Brain (organoid and tissue), 16 donors: ENCODE measurements at places on chromosomes 7 and 10. TPM values are rescaled to one million over a fixed set of nuclear protein-coding genes. Genes with fewer than 3 reads are reported as not detected.

GTF2IRD1 gene
- 33.6 TPM for polyA plus RNA-seq

CRHR2 gene
- polyA plus RNA-seq: 0.49 TPM

GJD4 gene
- polyA plus RNA-seq: not detected

CRPPA gene
- polyA plus RNA-seq: 0.64 TPM

TMEM139 gene
- polyA plus RNA-seq: 2.3 TPM

SPDYE2B gene
- not detected for polyA plus RNA-seq

COL17A1 gene
- 0.63 TPM for polyA plus RNA-seq

PTPN20 gene
- polyA plus RNA-seq: 0.17 TPM

AMZ1 gene
- polyA plus RNA-seq: 2.4 TPM

GPER1 gene
- 10.9 TPM for polyA plus RNA-seq

FAM237B gene
- polyA plus RNA-seq: not detected

ACTA2 gene
- 65.7 TPM for polyA plus RNA-seq

PRR15 gene
- 0.19 TPM for polyA plus RNA-seq

ATRNL1 gene
- 3.9 TPM for polyA plus RNA-seq

GIMAP7 gene
- 2.2 TPM for polyA plus RNA-seq

FKBP14 gene
- 1.5 TPM for polyA plus RNA-seq

ZNF488 gene
- 22.1 TPM for polyA plus RNA-seq

FAM25A gene
- not detected for polyA plus RNA-seq

WEE2 gene
- polyA plus RNA-seq: not detected

PDZD7 gene
- polyA plus RNA-seq: 8.2 TPM

EDRF1 gene
- polyA plus RNA-seq: 8.7 TPM

UPK3BL2 gene
- polyA plus RNA-seq: 1.7 TPM

MGMT gene
- 7.7 TPM for polyA plus RNA-seq

LFNG gene
- 86.6 TPM for polyA plus RNA-seq

OPN1SW gene
- not detected for polyA plus RNA-seq

NKX1-2 gene
- 0.08 TPM for polyA plus RNA-seq
